NCI-H69 (cell line): ENCODE measurements at places on chromosomes 2 and 18.

DNA sequence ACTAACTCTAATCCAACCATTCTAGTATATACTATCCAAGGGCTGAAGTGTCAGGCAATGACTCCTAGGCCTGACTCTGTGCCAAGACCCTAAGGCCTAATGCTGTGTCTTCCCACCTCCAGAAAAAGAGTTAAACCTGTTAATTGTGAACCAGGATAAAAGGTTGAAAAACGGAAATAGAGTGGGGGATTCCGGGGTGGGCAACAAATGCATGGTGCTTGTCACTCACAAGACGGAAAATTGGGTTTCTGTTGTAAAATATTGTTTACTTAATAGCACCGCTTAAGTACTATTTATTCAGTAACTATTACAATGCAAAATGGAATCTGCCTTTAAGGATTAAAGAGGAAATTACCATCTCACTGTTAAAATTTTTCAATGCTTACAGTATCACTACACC is 3.2 kb downstream of the STK17B start:
- DNase-seq, result peak; percentile 56

GRCh38 chr2:41906338-41906725 is 141.5 kb upstream of the PKDCC start:
- no peak for DNase-seq

DNA sequence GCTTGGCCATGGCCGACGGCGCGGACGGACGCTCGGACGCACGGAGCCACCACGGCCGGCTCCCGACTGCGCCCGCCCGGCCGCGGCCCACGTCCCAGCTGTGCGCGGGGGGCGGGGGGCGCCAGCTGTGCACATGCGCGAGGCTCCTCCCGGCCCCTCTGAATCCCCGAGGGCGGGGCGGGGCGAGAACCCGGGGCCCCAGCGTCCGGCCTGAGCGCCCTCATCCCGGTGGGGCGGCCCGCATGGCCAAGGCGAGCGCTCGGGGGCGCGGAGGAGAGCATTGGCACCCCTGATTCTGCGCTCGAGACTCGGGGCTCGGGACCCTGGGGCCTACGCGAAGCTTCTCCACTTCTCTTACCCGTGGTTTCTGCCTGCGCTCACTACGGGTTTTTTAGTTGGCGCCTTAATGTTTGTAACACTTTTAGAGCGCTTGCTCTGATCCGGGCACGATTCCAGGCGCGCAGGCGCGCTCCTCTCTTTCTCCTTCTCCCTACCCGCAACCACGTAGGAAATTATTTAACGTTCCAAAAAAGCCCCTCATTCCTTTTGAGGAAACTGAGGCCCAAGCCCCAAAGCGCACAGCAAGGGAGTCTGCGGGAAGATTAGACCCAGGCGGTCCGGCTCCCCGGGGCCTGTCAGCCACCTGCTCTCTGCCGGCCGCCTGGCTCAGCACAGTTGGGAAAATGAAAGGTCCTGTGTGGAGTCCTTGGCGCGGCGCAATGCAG is at the start of gene PXDN:
Gene PXDN, minus strand, starts transcription at position 70 of the 725 bp plus-strand sequence. Its CDS starts 60 bp downstream, at position 10.
- DNase-seq, result peak; percentile 27

DNA sequence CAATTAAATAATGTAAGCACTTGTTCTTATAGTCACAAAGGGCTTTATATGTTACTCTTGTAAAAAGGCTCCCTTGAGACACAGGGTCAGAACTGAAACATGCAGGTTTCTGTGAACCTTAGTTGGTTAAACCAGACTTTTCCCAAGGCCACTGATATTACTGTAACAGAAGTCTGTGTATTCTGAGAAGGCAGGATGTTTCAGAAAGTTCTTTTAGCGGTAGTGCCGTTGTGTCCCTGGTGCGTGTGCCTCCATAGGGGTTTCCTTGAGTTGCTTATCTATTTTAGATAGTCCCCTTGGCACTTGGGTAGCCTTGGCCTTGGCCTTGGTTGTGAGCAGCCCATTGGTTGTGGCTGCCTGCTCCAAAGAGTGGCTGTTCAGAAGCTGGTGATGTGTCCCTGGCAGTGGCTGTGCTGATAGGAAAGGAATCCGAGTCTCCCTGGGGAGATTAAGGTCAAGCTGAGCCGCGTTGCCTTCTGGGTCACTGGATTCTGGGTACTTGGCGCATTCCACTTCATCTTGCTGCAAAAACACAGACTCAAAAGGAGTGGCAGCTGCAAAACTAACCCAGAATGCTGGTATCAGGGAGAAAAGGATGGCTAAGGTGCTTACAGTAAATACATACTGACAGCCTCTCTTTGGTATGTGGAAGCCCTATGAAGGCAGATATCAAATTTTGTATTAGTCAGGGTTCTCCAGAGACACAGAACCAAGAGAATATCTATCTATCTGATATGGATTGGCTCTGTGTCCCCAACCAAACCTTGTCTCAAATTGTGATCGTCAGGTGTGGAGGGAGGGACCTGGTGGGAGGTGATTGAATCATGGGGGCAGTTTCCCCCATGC is 69.7 kb downstream of the FHOD3 start:
- DNase-seq, result peak; percentile 44

- no peak for DNase-seq
Measured at GRCh38 chr2:25832897-25833296, 45.4 kb downstream of the ASXL2 start.

- DNase-seq, result no peak
Measured at GRCh38 chr18:23716516-23716915, 27.3 kb downstream of the LAMA3 start.

GRCh38 chr18:74760026-74760425 is 162.4 kb downstream of the ZNF407 start:
- DNase-seq, result no peak

DNA sequence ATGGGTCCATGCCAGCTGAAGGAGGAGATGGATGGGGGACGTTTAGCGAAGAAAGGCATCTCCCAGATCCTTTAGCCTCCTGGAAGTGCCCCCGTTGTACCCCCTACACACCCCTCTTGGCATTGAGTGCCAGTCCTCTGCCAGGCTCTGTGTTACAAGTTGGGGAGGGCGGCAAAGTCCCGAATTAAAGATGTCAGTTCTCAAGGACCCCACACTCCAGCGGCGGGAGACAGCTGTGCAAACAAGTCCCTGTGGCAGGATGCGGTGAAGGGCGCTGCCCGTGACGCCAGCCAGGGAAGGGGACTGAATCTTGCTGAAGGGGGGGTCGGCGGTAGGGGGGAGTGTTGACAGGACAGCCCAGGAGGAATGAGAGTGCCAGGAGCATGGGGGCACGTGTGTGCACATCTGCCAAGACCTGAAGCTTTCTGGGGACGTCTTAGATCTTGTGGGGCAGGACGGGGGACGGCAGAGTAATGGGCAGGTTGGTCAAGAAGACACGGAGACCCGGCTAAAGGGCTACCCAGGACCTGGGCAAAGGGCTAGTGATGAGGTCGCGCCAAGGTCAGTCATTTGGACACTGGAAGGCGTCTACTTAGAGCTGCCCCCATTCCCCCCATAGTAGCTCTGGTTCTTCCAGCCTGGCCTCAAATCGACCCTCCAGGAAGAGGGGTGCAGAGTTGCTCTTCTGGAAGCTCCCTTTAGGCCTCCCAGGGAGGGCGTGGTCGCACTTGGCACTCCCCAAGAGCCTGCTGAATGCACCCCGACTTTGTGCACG is 2.8 kb upstream of the CTDSP1 start:
- peak; percentile 74 for DNase-seq
